ENCODE measurements at places on chromosomes 2 and 18.
A peak's percentile ranks its signal among the peaks of the same experiment; 100 is the strongest.

DNA sequence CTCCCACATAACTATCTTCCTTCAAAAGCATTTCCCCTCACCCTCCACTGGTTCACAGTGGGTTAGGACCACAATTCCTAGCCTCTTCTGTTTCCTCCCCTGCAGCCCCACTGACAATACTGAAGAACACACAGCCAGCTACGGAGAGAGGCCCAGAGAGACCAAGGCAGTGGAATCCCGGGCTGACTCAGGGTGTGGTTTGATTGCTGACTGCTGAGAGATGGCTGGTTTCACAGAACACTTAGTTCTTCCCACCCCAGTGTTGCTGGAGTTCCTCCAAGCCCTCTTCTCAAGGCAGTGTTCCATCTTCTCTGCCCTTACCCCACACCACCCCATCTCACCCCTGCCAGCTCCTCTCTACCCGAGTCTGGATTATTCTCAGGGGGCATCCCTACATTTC is 43.3 kb upstream of the ZFP36L2 start:
- no peak for DNase-seq

- no peak for DNase-seq
These were observed 199.1 kb upstream of the CHAC2 start for GRCh38 chr2:53568469-53568868.

DNA sequence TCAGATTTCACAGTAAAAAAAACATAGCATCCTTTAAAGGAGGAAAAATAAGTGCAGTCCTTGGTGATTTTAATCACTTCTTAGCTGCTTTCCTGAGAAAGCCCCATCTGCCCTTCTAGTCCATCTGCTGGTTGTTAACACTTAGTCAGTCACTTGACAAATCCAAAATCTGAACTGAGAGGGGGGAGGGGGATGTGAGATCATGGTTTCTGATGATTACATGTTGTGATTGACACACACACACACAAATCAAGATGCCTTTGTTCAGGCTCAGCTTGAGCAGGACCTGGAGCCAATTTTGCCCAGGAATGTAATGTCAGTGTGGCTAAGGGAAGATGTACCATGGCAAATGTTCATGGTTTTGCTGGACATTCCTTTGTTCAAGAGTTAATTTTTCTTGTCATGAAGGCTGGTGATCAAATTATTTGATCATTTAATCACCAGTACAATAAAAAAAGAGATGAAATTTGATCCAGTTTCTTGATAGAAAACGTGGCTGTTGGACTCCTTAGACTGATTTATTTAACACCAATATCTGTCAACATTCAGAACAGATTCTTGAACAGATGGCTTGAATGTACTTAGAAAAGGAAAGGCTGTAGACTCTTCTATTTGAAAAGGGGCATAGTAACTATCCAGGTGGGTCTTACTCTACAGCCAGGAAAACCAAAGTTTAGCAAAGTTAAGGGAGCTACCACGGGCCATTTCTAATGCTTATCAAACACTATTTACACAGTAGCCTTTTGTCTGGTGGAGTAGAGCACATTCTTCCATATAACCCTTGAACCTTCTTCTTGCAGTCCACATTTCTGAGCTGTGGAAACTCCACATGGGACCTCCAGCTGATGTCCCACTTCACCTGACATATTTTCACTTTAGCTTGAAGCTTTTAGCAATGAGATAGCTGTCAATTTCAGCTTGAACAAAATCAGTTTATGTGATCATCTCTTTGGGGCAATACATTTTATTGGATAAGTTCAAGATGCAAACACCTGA is 408.7 kb downstream of the PIK3C3 start:
- no peak for DNase-seq

DNA sequence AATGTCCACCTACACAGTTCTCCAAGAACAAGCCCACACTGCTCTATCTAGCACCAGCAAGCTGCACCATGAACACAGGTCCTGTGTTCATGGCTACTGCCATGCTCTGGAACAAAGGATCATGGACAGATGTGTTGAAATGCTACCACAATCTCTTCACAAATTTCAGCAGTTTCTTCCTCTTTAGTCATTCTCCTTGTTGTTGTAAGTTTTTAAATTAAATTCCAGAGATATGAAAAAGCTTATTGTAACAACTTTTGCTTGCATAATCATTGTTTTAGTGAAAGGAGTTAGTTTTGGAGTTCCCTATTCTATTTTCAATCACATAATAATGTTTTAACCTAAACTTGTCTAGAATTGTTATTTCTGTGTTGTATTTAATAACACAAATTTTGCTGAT is 17.2 kb upstream of the NAPG start:
- DNase-seq: no peak

GRCh38 chr2:19225126-19225525 is 133.3 kb downstream of the OSR1 start:
- DNase-seq: no peak

GRCh38 chr2:238883421-238883901 is 35.6 kb downstream of the TWIST2 start:
- no peak for DNase-seq

DNA sequence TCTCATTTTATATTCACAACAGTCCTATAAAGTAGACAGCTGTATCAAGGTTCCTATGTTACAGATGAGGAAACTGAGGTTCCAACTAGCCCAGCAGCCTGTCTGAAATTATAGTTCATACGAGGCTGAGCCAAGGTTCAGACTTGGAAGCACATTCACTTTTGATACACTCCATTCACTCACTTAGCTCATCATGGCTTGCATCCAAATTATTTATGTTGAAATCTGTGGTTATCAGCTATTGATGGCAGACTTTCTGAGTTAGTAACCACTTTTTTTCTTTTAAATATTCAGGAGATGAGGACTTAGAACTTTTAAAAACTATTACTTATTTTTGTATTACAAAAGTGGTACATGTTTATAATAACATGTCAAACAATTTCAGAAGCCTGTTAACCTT is 188.2 kb downstream of the MTX2 start:
- DNase-seq: no peak

DNA sequence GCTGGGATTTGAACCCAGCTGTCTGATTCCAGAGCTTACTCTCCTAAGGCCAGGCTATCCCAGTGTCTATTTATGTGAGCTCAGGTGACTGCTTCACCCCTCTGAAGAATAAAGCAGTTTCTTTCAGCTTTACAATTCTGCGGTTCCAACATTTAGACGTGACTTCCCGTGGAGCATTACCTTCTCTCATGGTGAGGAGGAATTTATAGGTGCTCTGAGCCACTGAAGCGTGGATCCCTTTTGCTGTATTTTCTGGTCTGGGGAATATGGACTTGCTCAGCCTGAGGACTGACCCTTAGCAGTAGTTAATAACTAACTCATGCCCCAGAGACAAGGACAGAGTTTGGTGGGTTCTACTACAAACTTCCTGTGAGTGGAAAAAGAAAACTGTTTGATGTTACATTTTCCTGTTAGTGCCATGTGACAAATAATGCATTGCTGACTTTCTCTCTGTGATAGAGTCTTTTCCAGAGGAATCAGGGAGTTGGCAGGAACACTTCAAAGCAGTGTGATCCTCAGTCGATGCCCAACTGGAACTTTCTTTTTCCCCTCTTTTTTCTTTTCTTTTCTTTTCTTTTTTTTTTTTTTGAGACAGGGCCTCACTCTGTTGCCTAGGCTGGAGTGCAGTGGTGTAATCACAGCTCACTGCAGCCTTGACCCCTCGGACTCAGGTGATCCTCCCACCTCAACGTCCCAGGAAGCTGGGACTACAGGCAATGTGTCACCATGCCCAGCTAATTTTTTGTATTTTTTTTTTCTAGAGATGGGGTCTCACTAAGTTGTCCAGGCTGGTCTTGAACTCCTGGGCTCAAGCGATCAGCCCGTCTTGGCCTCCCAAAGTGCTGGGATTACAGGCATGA is 21.9 kb downstream of the CASP10 start:
- DNase-seq: no peak

DNA sequence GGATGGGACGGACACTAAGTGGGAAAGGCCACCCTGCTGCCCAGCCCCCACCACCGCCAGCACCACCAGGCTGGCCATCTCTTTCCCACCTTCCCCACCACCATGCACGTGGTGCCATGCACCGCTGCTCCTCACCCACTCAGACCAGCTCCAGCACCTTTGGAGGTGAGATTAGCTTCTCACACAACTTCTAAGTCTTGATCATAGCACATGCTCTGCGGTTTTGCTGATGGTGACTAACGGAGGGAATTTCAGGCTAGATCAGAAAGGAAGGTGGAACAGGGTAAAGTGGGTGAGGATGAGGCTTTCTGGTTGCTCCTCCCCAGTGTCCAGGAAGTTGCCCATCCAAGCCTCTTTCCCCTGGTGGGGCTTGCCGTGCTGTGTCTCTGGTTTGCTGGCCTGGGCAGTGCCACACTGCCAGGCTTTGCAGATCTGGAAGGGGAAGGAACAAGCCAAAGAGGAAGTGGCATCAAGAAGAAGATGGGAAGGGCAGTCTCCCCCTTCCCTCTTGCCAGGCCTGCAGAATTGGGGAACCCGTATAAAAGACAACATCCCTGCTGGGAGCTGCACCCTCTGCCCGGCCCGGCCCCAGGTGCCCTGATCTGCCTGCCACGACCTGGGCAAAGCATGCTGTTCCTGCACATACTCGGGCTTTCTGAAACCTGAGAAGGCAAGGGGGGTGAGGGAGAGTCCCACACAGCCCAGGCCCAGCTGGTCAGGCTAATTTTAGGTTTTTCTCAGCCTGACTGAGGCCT is 44.3 kb upstream of the CAB39 start:
- peak; percentile 51 for DNase-seq

DNA sequence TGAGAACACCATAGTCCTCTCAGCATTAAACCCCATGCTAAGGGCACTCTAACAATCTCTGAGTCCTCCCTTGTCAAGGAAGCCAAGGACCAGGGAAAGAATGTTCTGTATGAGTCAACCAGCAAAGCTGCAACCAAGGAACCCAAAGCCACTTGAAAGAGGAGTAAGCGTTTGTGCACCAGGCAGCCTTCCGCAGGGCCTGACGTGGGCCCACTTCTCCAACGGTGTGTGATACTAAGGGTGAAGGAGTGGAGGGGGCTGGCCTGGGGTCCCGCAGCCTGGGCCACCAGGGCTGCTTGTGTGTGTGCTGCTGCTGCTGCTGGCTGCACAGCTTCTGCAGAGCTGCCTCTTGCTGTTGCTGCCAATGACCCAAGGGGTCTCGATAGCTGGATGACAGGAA is 30.1 kb upstream of the GALNT14 start:
- DNase-seq: no peak

All from RWPE1 (cell line).